ENCODE measurements at places on chromosomes 4 and X.

- no peak for DNase-seq
Observed at GRCh38 chr4:52187603-52188002, 136.5 kb downstream of the SPATA18 start.

DNA sequence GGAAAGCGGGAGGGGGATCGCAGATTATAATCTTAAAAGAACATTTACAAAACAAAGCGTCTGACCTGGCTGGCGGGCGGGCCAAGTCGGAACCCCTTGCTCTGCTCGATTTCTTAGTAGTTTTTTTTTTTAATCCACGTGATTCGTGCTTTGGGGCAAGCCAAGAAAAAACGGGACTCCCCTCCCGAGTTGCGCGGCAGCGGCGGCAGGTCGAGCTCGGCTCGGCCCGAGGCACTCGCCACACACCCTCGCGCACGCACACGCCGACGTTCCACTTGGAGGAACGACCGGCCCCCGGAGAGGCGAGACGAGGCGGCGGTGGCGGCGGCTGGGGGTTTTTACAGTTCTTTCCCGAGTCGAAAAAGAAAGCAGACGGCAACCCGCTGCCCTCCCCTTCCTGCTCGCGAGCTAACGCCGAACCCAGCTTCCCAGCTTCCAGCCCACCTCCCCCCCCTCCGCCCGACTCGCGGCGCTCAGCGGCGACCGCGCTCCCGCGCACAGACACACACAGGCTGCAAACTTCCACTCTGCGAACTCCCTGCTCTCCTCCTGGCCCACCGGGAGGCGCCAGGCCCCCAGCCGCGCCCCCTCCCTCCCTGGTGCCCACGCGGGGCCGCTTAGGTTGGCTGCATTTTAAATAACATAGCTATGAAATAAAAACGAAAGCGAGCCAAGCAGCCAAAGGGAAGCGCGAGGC, 1.2 kb downstream of the BCOR start:
- DNase-seq: peak; percentile 38

- no peak for DNase-seq
Observed at GRCh38 chr4:175745329-175745728, 66.7 kb downstream of the GPM6A start.

DNA sequence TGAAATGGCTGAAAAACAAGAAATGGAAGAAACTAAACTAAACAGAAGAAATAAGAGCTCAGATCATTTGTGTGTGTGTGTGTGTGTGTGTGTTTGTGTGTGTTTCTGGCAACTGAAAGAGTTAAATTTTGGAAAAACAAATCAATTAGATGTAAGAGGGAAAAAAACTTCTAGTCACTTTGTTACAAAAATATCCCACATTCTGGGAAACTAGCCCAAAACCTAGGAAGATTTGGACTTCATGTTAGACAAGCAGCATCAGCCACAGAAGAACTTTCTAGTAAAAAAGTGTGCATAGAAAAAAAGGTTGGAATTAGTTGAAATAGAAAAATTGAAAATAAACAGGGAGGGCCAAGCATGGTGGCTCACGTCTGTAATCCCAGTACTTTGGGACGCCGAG, 111.6 kb upstream of the PRKG2 start:
- no peak for DNase-seq

- DNase-seq: no peak
Observed at GRCh38 chr4:140805293-140805692, 49.1 kb upstream of the TBC1D9 start.

GRCh38 chr4:81605271-81605670, 133.6 kb upstream of the RASGEF1B start:
- no peak for DNase-seq

- no peak for DNase-seq
Observed at GRCh38 chrX:129642641-129643040, 12.1 kb downstream of the APLN start.

- no peak for DNase-seq
Observed at GRCh38 chrX:149720021-149720689, 8.3 kb downstream of the MAGEA11 start.

DNA sequence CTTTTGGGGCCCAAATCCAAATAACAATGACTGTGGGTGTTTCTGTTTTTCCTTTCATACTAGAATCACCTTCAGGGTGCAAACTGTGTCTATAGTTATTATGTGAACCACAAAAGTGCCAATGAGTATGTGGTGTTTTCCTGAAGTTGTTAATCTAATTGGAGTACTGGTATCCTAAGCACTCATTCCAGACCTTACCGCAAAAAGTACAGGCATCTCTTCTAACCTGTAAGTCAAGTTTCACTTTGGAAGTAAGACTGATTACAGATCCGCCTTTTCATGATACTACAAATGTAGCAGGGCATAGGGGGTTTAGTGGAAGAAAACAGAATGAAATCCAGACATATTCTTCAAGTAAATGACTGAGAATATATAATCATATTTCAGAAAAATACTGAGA, 16.1 kb downstream of the COQ2 start:
- no peak for DNase-seq

DNA sequence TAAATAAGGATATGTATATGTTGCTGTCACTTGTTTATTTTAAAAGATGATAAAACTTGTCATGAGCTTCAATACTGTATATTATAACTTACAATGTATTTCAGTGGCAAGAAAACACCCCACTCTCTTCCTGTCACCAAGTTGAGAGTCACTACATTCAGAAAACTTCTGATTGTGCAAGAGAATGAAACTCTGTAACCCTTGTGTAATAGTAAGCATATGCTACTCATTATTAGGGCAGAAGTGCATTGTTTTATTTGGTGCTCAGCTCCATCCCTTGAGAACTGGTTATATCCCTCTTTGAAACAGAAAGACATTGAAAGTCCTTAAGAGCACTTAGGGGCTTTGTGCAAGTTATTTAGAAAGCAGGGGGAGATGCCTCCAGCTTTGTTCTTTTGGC, 594.5 kb downstream of the ARAP2 start:
- DNase-seq: no peak

DNA sequence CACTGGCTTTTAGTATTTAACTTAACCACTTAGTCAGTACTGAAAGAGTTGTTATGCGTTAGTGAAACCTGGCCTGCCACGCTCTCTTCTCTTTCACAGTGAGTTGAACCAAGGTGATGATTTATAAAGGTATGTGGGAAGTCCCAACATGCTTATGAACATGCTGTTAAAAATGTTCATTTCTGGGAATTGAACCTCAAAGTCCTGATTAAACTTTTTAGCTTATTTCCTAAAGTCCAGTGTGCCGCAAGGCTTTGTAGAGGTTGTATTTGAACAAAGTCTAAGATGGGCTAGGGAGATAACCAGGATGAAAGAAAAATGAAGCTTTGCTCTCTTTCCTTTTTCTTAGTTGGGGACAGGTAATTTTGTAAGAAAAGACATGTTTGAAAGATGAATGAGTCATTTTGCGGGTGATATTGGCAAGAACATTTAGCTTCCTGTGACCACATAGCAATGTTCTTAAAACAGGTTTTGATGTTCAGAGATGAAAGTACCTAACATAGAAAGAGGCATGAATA, 270.3 kb downstream of the DTHD1 start:
- DNase-seq: no peak

DNA sequence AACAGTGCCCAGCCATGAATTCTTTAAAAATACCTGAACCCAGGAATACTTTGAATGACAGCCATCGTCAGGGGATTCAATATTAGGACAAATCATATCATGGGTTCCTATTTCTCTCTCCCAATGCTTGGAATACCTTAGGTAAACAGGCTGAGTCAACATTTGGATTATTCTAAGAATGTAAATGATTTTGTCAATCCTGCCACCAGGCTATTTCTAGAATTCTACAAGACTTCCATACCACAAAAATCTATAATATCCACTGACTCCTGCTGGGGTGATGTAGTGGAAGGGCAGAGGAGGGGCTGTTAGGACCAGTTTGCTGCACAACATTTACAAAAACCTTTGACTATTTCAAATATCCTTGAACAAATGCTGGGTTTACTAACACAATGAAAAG, 65.2 kb downstream of the IGFBP7 start:
- DNase-seq: no peak

DNA sequence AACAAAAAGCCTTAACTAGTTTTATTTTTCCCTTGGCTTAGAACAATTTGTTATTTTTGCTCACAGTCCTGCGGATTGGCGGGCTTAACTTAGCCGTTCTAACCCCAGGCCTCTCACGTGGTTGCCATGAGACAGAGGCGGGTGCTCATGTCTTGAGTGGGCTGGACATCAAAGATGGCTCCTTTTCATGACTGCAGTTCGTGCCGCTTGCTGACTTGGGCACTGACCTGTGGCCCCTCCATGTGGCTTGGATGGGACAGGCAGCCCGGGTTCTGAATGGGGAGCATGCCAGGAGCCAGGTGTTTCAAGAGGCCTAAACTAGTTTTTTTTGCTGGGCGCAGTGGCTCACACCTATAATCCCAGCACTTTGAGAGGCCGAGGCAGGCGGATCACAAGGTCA, 40.7 kb downstream of the CDS1 start:
- no peak for DNase-seq

- DNase-seq: no peak
Observed at GRCh38 chr4:42151568-42152506, 618 bp downstream of the BEND4 start.

DNA sequence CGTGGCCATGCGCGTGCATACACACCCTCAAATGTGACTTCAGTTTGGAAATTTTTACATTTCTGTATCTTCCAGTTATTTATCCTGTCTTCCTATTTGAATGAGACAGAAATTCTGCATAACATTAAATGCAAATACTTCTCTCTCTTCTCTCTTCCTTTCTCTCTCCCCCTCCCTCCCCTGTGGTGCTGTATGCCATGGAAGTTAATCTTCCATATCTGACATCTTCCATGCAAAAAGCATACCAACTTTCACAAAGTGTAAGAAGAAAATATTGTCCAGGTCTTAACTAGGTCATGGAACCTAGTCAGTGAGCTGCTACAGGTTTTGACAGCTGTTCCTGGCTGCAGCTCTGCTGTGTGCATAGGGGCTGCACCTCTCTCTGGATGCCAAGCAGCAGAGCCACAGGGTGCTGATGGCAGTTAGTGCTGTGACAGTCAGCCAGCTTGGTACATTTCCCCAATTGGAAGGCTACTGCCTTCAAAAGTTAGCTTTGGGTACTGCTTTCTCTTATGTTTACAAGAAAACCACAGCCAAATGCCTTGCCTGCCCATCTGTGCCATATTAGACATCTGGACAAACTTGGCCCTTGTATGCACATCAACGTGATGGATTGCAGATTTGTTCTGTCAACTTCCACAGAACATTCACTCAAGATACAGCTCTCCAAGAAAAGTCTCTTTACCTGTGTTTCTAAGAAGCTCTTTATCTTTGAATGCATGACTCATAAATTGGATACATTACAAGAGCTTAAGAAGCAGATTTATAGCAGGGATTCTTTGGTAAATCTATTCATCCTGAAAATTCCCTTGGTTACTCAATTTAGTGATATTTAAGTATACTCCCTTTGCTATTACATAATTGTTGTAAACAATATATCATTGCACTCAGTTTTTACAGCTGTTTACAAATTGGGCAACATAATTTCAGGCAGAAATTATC, 623.8 kb downstream of the EPHA5 start:
- DNase-seq: no peak

DNA sequence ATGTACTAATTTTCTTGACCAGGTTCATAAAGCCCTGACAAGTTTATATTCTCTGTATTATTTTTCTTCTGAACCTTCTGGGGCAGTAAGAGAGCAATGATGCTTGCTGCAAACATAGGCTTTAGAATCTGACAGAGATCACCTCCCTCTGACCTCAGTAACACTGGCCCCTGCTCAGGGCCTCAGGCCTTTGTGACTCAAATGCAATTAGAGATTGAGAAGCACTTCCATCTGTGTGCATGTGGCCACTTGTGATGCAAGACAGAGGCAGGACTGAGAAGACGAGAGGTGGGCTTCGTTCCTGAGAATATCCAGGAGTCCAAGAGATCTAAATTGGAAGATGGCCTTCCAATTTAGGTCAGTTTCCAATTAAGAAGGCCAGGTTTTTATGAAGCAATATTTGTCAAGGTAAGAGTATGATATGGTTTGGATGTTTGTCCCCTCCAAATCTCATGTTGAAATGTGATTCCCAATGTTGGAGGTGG, 82.8 kb upstream of the VEGFC start:
- DNase-seq: no peak

DNA sequence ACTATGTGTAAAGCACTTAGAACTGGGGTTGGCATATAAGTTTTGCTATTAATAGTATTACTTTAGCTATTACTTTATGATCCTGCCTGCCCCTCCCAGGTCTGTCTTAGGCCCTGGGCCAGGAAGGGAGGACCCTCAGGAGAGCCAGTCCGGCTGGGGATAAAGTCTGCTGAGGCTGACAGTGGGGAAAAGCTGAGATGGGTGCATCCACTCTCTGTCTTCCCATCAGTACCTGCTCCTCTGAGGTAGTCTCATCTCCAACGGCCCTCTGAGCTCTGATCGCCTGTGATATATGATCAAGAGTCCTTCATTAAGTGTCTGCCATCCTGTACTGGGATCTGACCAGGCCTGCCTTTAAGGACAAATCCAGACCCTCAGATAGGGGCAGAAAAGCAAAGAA, 156.5 kb upstream of the PJA1 start:
- DNase-seq: no peak

GRCh38 chr4:27350161-27350560, 489.5 kb downstream of the STIM2 start:
- no peak for DNase-seq

GRCh38 chrX:19745077-19745476, 142.3 kb downstream of the SH3KBP1 start:
- DNase-seq: no peak

- DNase-seq: no peak
Observed at GRCh38 chr4:153834901-153835300, 46.0 kb upstream of the SFRP2 start.

DNA sequence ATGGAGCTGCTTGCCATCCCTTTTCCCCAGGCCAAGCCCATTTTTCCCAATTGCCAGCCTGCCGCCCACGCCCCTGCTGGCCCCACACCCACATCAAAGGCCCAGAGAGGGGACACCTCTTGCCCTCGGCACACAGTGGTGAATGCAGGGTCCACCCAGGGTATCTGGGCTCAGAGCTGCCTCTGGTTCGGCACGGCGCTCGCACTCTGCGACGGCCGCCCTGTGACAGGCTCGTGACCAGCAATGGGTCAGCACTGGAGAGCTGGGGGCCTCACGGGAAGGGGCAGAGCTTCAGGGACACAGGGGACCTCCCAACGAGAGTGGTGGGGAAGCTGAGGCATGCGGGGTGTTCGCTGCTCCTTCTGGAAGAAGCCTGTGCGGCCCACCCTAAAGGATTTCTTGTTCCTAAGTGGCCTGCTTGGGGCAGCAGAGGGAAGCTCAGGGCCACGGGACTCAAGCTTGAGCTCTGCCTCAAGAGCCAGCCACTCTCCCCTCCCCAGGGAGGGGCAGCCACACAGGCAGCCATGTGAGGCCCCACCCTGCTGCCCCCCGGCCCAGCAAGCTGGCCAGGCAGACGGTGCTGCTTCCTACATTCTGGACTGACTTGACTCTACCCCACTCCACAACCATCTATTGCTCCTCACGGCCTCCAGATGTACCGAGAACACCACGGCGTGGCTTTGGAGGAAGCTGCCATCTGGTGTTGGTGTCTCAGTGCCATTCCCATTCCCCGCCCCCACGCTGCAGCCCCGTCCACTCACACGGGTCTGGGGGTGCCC, 73.7 kb downstream of the ABLIM2 start:
- no peak for DNase-seq

Measured in stimulated activated CD4-positive, alpha-beta T cell treated with anti-CD3 and anti-CD28 coated beads, Interleukin-1b, Interleukin-23, amount 100 ng/mL, for 1 hour (primary cell).